Nasal cavity respiratory epithelium epithelial cell of viscerocranial mucosa (primary cell): ENCODE measurements at places on chromosomes 13 and 19. TPM values are rescaled to one million over a fixed set of nuclear protein-coding genes. Genes with fewer than 3 reads are reported as not detected.

The BCAM gene
- total RNA-seq: 26.0 and 61.4 TPM in 2 replicates

The TBC1D4 gene
- 24.6 and 25.3 TPM in 2 replicates for total RNA-seq

The ZNF569 gene
- 5.1 and 6.2 TPM in 2 replicates for total RNA-seq

The KLHL1 gene
- not detected in 2 replicates for total RNA-seq

The ZSCAN5A gene
- 5.1 and 5.7 TPM in 2 replicates for total RNA-seq

The GPR12 gene
- not detected in 2 replicates for total RNA-seq

The LGALS14 gene
- not detected in 2 replicates for total RNA-seq

The CCDC122 gene
- 11.3 and 14.5 TPM in 2 replicates for total RNA-seq

The LRRC8E gene
- total RNA-seq: 18.1 and 28.7 TPM in 2 replicates

The ZNF66 gene
- total RNA-seq: 1.7 and 3.3 TPM in 2 replicates

The ISYNA1 gene
- total RNA-seq: 18.8 and 40.4 TPM in 2 replicates

The CGB8 gene
- total RNA-seq: not detected in 2 replicates

The IGFL3 gene
- total RNA-seq: not detected in 2 replicates

The KLK2 gene
- total RNA-seq: not detected in 2 replicates

The LILRB2 gene
- not detected in 2 replicates for total RNA-seq

The PGLYRP1 gene
- not detected in 2 replicates for total RNA-seq

The GRIK5 gene
- total RNA-seq: 0.28 and 0.34 TPM in 2 replicates

The C19orf38 gene
- 0.71 and 1.0 TPM in 2 replicates for total RNA-seq

The RFPL4A gene
- not detected in 2 replicates for total RNA-seq

The GIPC1 gene
- 199 and 219 TPM in 2 replicates for total RNA-seq

The ANKRD24 gene
- total RNA-seq: 0.34 and 2.5 TPM in 2 replicates

The SHISA7 gene
- total RNA-seq: not detected in 2 replicates

The ZNF547 gene
- total RNA-seq: 4.8 and 6.5 TPM in 2 replicates

The ENOX1 gene
- 1.4 and 1.5 TPM in 2 replicates for total RNA-seq

The ETV2 gene
- 0.34 TPM in 1 of 2 replicates, not detected in the other for total RNA-seq

The PROZ gene
- not detected in 2 replicates for total RNA-seq

The FGF14 gene
- total RNA-seq: under 0.01 TPM in 2 replicates

The SBNO2 gene
- 23.2 and 120 TPM in 2 replicates for total RNA-seq

The RFPL4AL1 gene
- not detected in 2 replicates for total RNA-seq

The CELF5 gene
- total RNA-seq: 0.07 TPM in 1 of 2 replicates, not detected in the other

The CEACAM4 gene
- total RNA-seq: not detected in 2 replicates

The HCN2 gene
- 0.34 and 1.3 TPM in 2 replicates for total RNA-seq

The SGCG gene
- total RNA-seq: 0.28 and 7.5 TPM in 2 replicates

The ZNF470 gene
- total RNA-seq: 3.4 and 10.5 TPM in 2 replicates

The JAK3 gene
- total RNA-seq: 0.34 and 0.78 TPM in 2 replicates
